AG10803 (cell line): ENCODE measurements at places on chromosomes 4 and X.

GRCh38 chr4:48575964-48576363 lies 85.9 kb downstream of the ZAR1 start:
- DNase-seq, result peak; percentile 23

DNA sequence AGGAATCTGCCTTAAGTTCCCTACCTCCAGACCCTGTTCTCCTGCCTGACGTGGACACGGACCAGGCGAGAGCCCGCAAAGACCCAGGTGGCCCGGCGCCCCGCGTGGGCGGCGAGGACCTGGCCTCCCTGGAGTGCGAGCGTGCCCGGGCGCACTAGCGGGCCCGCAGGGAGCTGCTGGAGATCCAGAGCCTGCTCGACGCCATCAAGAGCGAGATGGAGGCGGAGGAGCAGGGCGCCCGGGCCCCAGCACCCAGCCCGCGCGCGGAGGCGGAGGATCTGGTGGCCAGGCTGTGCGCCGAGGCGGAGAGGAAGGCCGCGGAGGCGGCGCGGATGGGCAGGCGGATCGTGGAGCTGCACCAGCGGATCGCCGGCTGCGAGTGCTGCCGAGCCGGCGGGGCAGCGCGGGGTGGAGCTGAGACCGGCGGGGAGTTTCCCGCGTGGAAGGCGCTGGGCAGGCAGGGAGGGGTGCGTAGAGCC lies 18.2 kb downstream of the MRFAP1 start:
- DNase-seq, result peak; percentile 58

GRCh38 chrX:152028579-152028978 lies 54.1 kb upstream of the GABRE start:
- no peak for DNase-seq

- DNase-seq, result no peak
Observed at GRCh38 chrX:292900-293897, 12.0 kb downstream of the PLCXD1 start.

DNA sequence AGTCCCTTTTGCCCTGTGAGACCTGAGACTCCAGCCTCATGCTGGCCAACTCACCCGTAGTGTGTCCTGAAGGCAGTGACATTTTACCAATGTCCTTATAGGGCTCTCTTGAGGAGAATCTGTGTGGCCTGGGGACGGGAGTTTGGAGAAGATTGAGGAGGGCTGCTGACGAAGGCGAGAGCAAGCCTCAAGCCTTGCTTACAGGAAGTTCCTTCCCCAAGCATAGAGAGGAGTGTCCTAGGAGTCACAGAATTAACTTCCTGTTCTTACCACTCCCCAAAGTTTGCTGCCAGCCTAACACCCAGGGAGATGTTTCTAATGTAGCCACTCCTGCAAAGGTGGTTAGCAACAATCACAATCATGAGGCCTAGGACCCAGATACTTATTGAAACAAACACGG lies at the start of gene NXF3:
NXF3 (minus strand) TSS at position 202 of the 400 bp plus-strand sequence; CDS start at position 82, 120 bp downstream.
- no peak for DNase-seq

- DNase-seq, result no peak
Observed at GRCh38 chr4:126513596-126513995, 1119.2 kb upstream of the INTU start.

DNA sequence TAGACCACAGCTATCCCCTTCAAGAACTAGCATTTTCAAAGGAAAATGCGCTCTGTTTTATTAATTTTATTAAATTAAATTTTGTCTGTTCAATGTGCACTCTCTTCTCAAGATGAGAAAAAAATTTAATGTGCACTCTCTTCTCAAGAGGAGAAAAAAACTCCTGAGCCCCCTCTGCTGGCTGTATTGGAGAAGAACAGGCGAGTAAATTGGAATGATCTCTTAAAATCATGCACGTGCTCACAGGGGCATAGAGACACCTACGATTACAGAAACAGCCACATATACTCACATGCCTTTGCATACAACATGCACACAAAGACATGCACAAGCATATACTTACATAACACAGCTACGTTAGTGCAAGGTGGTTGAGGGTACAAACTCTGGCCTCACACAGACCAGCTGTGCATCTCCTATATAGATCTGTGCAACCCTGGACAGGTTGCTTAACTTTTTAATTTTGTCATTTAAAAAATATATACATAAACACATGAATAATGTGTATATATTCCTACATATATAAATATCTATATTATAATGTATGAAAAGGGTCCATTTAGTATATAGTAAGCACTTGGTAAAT lies 176.2 kb upstream of the CXorf66 start:
- DNase-seq, result peak; percentile 17

DNA sequence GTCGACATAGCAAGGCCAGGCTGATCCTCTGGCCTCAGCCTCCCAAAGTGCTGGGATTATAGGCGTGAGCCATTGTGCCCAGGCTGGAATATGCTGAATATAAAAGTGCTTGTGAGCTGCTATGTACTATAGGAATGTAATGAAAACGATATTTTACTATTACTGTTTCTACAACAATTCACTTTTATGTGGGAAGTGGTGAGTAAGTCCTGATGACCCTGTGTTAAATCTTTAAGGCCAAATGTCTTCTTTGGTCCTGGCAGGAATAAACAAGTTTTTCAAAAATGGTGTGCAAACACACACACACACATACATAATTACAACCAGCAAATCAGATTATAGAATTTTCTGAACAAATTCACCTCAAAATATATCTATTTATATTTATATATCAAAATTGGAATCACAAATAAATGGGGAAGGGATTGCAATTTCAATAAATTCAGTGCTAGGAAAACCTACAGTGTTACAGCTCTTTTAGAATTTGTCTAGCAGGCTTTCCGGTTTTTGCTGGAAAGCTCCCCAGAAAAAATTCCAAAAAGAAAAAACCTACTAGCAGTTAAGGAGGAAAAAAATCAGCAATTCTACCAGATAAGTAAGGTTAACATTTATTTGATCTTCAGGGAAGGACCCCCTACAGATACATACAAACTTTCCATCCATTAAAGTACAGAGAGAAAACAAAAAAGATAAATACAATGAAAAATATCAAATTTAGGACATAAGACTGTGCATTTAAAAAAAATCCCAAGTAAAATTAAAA lies 17.9 kb downstream of the SMIM14 start:
- no peak for DNase-seq

DNA sequence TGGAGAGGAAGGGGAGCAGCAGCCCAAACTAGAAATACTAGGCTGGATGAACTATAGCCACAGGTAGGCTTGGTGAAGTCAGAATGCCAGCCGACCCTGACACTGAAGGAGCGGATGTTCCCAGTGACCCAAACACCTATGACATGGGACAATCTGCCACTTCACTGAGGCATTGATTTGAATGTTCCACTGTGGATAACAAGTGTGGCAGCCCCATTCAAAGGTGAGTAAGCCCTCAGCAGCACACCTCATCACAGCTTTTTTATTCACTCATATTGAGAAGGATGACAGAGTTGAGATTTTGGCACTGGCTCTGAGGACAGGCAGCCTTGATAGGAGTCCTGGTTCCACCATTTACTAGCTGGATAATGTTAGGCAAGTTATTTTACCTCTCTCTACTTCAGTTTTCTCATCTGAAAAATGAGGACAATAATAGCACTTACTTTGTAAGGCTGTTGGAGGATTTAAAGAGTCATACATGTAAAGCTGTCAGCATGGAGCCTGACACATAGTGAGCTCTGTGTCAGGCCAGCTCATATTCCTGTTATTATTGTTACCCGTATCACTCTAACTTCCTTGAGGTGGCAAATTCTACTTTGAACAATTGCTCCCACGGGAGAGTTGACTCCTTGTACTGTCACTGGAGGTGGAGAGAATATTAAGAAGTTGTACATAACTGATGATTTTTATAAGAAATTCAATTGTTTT lies 114.6 kb downstream of the RASL11B start:
- no peak for DNase-seq

DNA sequence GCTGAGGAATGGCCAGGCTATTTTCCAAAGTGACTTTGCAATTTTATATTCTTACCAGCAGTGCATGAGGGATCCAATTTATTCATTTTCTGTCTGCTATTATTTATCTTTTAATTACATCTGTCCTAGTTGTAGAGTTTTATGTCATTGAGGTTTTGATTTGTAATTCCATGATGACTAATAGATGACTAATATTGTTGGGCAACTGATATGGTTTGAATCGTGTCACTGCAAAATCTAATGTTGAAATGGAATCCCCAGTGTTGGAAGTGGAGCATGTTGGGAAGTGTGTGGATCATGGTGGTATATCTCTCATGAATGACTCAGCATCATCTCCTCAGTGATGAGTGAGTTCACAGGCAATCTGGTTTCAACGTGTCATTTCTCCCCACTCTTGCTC lies 201.5 kb downstream of the TBX22 start:
- peak; percentile 18 for DNase-seq

DNA sequence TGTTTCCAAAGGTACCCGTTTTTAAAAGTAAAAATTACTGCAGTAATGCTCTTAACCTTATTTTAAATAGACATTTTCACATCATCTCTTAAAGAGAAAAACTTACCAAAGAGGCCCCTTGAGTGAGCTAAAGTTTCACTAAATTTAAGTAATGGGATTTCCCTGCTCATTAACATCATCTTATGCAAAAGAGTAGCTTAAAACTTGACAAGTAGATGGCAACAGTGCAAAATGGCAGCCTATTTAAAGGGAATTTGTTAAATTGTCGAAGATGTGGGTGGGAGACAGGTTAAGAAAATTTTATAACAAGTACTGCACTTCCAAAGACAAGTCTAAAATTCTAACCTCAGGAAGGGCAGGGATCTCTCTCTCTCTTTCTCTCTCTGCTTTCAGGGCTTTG lies 271.7 kb upstream of the LDB2 start:
- no peak for DNase-seq

DNA sequence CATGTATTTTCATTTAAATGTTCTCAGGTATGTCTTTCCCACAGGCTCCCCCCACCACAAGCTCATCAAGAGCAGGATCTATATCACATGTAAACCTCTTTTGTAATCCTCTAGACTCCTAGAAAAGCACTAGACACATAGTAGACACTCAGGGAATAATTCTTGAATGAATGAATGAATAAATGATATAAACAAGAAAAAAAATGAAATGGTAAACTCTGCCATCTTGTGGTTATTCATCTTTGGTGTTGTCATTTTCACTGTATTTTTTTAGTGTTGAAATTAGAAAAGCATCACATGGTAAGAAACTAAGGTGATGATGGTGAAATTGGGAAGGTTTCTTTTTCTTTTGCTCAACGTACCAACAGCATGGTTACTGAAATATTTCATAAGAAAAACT lies 34.2 kb upstream of the C1GALT1C1 start:
- DNase-seq, result peak; percentile 27

DNA sequence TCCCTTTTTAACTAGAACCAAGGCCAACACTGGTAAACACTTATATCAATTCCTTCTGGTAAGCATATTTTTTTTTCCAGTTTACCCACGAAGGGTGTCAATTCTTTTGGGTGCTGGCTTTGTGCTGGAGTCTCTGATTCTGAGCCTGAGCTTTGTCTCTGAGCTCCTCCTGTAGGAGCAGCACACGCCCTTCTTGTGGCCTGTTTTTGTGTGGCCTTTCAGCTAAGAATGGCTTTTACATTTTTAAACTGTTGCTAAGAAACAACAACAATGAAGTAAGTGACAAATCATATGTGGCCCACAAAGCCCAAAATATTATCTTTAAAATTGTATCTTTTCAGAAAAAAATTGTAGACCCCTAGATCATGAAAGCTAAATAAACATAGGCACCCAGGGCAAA lies 98.0 kb upstream of the TBC1D9 start:
- DNase-seq, result no peak

DNA sequence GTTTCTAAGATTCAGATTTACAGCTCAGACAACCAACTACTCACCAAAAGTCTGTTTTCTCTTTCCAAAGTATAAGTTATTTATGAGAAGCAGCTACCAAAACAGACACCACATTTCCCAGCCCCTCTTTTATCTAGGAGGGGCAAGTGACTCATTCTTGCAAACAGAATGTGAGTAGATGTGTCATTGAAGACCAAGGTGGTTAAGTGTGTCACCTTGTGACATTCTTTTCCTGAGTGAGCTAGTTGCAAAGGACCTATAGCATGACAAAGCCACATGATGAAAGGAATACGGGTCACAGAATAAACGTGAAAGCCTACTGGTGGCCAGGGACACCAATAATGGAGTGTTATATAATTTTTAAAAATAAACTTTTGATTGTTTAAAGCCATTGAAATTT lies 50.0 kb downstream of the SLC7A11 start:
- no peak for DNase-seq

GRCh38 chr4:6603128-6603527 lies 28.1 kb downstream of the MAN2B2 start:
- no peak for DNase-seq

GRCh38 chr4:91279899-91280298 lies 1023.9 kb upstream of the GRID2 start:
- DNase-seq, result no peak
